CD4-positive, alpha-beta T cell treated with Interleukin-10 for 1 hour (primary cell): ENCODE measurements at places on chromosomes 3 and 15.

DNA sequence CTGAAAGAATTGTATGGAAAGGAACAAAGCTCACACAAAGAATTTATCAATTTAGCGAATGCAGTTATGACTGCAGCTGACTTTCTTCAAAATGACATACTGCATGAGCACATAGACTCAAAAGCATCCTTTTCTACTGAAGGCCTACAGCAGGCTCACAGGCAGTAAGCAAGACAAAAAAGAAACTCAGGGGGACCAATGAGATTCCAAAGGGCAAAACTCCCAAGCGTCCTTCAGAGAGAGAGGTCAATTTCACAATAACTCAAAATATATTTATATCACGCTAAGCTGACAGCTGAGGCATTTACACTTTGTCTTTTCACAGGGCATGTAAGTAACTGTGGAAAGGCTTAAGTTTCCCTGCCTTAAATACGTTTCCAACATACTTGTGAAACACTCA lies 427.9 kb upstream of the RASGRP1 start:
- DNase-seq: no peak

DNA sequence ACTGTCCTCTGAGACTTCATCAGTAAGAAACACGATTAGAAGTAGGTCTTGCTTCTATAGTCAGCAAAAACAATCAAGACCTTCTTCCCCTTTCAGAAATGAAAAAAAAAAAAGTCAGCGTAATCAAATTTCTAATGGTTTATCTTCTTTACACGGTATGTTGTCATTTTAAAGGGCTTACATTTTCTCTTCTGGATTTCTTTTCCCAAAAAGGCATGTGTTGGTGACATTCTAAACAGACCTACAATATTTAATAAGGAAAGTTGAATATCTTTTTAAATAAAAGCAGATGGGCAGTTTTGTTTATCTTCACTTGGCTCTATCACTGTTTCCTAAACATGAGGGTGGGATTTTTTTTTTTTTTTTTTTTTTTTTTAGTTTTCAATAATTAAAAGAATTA lies 197.3 kb upstream of the ADAMTS9 start:
- DNase-seq: no peak

- no peak for DNase-seq
Measured at GRCh38 chr3:190182418-190183043, 61.8 kb upstream of the P3H2 start.

- DNase-seq: peak; percentile 35
Measured at GRCh38 chr3:129934234-129935123, 40.0 kb upstream of the TRH start.

DNA sequence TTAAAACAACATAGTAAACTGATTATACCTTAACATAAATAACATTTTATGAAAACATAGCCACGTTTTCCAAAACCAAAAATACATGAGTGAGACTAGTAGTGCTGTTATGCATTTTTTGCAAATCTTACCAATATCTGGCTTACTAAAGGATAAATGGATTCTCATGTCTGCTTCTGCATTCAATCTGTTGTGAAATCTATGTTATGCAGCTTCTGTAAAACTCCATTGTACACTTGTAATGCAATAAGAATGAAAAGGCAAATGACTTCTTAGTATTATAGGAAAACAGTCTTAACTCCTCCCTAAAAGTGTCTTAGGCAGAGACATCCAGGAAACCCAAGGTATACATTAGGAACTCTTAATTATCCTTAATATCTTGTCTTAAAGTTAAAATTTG lies 330.9 kb upstream of the THBS1 start:
- no peak for DNase-seq

DNA sequence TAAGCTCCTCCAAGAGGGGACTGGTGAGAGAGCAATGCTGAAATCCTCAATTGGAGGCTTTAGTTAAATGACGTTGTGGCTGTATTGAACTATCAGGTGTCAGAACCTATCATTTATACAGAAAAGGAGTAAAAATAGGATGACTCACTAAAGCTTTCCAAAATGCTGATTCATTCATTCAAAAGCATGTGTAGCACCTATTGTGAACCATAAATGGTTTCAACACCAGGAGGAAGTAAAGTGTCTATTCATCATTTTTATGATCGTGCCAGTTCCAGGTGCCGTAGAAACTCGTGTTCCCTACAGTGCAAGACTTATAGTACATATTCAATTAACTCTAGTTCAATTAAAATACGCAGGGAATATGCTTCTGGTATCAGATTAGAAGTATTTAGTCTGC lies 66.5 kb upstream of the ARRDC4 start:
- DNase-seq: no peak

- DNase-seq: peak; percentile 73
Measured at GRCh38 chr15:39623529-39623931, 42.7 kb downstream of the THBS1 start.

DNA sequence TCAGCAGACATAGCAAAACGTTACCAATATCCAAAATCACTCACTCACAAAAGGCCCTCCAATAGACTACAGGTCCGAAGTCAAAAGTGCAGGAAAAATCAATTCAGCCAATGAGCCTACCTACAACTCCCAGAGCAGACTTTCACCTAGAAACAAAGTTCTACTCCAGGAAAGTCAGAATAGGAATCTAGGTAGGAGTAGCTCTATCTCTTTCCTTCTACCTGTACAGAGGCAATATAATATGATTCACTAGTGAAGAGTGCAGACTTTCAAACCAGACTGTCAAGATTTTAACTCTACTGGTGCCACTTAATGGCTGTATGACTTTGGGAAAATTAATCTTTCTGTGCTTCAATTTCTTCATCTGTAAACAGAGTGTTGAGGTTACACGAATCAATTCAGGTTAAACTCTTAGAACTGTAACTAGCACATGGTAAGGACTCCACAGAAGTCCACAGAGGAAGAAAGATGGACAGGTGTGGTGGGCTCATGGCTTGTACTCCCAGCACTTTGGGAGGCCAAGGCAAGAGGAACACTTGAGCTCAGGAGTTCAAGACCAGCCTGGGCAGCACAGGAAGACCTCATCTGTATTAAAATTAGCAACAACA lies 9.4 kb downstream of the DCUN1D1 start:
- DNase-seq: no peak

DNA sequence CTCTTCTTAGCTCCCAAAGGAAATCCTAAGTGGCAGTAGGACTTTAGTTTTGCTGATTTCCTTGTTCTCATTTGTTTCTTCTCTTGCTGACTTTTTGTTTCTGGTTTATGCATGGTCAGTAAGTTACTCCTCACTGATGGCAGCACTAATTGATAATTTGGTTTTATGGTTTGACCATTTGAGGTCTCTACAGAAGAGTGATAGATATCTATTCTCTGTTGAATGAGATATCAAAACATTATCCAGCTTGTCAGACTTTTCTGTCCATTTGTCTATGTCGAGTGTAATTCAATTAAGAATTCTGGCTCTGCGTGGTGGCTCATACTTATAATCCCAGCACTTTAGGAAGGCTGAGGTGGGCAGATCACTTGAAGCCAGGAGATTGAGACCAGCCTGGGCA lies 84.5 kb upstream of the PLXND1 start:
- no peak for DNase-seq

DNA sequence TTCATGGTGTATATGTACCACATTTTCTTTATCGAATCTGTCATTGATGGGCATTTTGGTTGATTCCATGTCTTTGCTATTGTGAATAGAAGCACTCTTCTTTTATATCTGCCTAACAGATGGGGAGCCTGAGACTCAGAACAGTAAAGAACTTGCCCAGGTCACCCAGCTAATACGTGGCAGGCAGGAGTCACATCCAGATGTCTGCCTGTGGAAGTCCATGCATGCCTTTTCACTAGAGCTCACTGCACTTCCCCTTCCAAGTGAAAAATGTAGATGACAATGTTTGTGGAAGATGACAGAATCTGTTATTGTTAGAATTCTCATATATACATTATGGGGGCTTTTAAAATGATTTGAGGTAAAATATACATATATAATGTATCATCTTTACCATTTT lies 165.0 kb downstream of the PDZRN3 start:
- no peak for DNase-seq

GRCh38 chr3:111728566-111728935 lies 130.5 kb upstream of the PHLDB2 start:
- DNase-seq: no peak

- DNase-seq: no peak
Measured at GRCh38 chr3:151213151-151213550, 10.1 kb upstream of the GPR171 start.

DNA sequence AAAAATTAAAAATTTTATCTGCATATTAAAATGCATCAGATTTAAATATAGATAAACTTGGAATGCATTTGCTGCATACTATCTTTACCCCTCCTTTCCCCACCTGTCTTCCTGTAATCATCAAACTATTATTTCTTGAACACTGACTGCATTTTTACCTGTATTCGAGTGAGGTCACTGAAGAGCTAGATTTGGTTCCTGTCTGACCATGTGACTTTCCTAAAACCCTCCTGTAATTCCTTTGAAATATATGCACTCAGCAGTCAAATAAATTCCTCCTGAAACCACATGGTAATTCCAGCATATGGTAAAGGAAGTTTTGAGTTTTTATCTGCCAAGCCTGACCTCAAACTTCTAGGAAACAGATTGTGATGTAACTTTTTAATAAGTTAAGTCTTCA lies 445.6 kb upstream of the FRG2C start:
- DNase-seq: no peak

- no peak for DNase-seq
Measured at GRCh38 chr15:67167091-67167490, 87.4 kb downstream of the AAGAB start.

- DNase-seq: no peak
Measured at GRCh38 chr15:87609474-87609873, 647.1 kb downstream of the NTRK3 start.

GRCh38 chr3:134651347-134652041 lies 672 bp upstream of the KY start:
- no peak for DNase-seq

- DNase-seq: no peak
Measured at GRCh38 chr15:28942571-28942970, 56.8 kb downstream of the APBA2 start.

- no peak for DNase-seq
Measured at GRCh38 chr3:118485693-118486092, 549.0 kb downstream of the IGSF11 start.
